ENCODE measurements at places on chromosomes 7 and 10.

DNA sequence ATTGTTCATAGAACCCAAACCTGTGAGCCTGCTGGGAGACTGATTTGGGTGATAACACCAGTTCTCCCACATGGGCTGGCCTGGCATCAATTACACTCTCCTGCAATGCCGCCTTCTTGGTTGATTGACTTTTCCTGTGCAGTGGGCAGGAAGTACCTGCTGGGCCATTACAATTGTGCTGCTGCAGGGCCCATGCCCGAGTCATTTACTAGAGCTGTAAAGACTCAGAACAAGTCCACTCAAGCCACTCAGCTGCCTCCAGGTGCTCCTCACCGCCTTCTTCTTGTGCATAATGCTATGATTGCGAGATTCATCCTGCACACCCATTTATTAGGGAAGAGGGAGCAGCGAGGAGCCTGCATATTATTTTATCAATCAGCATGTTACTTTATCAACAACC, 264.0 kb downstream of the TCERG1L start:
- DNase-seq, result no peak

DNA sequence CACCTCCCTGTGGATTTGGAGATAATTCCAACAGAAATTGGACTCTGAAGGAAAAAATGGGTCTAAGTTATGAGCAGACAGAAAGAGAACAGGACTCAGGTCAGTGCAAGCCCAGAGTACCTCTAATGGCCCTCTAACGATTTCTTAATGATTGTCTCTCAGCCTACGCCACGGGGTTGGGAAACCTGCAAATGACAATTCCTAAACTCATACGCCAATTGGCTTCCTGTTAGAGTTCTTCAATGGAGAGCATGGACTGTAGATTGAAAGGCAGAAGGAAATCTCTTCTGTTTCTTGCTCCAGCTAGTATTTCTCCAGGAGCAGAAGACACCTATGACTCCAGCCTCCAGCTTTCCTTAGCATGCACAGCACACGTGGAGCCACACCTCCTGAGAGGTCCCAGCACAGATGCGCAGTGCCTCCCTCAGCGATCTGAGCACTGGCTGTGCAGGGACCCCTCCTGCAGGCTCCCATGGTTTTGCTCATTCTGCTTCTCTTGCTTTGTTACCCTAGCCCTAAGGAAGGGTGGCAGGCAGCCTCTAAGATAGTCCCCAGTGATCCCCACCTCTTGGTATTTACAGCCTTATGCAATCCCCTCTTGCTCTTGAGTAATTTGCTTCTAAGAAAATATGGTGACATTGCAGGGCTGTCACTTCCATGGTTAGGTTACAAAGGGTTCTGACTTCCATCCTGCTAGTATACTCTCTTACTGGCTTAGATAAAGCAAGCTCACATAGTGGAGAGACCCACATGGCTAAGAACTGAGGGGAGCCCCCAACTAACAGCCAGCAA, 30.1 kb downstream of the DENND11 start:
- no peak for DNase-seq

DNA sequence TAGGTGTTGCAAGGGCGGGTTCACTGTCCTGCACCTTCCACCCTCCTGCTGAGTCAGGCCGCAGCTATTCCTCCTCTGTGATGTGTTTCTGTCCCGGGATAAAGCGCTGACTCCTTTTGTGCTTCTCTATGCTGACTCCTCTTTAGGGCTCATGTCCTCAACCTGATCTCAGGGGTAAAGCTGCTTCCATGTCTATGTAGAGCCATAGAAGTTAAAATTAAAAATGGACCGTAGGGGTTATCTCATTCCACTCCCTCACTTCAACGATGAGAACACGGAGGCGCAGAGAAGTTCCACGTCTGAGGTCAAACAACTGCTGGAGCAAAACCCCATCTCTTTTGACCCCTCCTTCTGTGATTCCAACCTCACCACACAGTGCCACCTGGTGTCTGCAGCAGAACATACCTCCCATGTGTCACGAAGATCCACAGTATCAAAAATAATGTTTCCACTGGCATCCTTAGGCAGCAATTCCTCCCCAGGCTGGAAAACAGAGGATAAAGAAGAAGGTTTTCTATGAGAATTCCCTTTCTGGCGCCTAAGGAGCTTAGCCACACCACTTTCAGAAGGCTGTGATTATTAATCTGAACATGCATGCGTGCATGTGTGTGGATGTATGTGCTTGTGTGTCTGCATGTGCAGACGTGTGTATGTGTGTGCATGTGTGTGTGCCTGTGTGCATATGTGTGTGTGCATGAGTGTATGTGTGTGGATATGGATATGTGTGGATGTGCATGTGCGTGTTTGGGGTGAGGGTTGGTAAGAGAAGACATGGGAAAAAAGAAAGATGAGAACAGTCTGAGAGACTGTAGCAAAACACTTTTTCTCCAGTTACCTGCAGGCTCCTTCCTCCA, 81.2 kb upstream of the UCN3 start:
- peak; percentile 58 for DNase-seq

DNA sequence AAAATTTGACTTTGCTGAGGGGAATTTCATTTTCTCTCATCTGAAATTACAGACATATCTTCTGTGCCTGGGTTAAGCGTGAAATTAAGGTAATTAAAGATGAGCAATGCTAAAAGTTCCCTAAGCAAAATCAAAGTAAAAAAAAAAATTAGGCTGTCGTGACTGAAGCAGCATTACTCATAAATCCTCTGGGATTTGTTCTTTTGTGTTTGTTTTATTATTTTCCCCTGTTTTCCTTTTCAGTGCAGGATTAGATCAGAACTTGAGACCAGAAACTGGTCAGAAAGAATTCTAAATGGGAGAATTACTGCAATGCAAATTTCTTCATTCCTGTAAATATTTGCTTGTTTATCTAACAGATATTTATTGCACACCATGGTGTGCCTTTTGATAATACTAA, 141.4 kb upstream of the BET1 start:
- no peak for DNase-seq

DNA sequence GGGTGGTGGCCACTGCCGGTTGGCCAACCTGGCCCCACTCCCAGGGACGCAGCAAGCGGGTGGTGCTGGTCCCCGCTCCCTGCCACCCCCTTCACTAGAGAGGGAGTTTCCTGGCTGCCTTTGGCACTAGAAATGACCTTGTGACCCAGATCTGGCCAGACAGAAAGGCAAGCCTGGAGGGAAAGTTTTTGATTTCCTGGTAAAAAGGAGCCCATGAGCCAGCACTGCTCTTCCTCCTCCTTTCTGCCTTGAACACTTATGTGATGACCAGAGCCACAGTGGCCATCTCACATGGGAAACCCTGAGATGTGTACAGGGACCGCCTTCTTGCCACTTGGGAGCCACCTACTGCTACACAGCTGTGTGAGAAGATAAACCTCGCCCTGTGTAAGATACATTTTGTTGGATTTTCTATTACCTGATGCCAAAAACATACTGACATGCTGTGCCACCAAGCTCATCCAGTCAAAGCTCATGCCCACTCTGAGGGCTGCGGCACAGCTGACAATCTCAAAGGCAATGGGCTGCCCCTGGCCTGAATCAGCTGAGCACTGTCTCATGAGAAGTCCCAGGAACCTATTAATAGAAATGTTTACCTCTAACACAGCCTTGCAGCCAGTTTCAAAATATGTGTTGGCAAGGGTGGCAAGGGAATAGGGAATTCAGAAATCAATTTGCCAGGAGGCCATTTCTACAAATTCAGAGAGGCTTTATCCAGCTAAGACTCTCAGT, 94.0 kb downstream of the CYTH3 start:
- DNase-seq, result no peak

DNA sequence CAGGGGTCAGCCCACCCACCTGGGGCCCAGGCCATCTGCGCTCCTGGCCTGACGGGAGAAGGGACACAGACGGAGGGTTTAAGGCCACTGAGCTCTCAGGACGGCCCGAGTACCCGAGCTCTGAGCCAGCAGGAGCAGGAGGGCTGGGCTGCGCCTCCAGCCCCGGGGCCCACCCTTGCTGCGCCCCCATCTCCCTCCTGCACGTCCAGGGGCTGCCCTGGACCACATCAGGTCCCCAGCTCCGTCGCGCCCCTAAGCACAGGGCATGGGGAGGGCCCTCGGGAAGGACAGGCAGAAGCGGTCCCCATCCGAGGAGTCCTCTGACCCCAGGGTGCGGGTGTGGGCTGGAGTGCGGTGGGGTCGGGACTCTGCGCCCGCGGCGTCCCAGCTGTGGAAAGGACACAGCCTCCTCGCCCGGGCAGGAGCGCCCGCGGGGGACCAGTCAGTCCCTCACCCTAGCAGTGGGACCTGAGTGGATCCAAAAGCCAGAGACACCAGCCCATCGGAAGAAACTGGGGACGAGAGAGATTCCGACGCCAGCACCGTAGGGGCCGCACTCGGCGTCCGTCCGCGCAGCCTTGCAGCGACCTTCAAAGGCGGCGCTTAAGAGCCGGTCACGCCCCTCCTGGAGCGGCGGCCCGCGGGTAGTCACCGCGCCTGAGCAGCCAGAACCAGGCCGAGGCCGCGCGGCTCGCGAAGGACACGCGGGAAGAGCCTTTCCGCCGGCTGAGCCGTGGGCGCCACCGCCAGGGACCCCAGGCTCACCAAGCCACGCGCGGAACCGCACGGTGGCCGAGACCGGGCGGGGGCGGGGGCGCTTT, 15.9 kb downstream of the CAMK2B start:
- DNase-seq, result no peak
